ENCODE measurements at places on chromosomes 11 and 22.
A peak's percentile ranks its signal among the peaks of the same experiment; 100 is the strongest.

GRCh38 chr11:15223318-15223717 is 108.6 kb downstream of the INSC start:
- DNase-seq, result no peak

GRCh38 chr11:60939855-60940254 is 12.1 kb downstream of the SLC15A3 start:
- no peak for DNase-seq

DNA sequence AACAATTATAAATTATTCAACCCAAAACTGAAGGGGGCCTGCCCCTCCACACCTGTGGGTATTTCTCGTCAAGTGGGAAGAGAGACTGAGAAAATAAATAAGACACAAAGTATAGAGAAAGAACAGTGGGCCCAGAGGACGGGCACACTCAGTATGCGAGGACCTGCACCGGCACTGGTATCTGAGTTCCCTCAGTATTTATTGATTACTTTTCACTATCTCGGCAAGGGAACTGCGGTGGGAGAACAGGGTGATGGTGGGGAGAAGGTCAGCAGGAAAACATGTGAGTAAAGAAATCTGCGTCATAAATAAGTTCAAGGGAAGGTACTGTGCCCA is 3.2 kb downstream of the C11orf54 start:
- DNase-seq, result no peak

DNA sequence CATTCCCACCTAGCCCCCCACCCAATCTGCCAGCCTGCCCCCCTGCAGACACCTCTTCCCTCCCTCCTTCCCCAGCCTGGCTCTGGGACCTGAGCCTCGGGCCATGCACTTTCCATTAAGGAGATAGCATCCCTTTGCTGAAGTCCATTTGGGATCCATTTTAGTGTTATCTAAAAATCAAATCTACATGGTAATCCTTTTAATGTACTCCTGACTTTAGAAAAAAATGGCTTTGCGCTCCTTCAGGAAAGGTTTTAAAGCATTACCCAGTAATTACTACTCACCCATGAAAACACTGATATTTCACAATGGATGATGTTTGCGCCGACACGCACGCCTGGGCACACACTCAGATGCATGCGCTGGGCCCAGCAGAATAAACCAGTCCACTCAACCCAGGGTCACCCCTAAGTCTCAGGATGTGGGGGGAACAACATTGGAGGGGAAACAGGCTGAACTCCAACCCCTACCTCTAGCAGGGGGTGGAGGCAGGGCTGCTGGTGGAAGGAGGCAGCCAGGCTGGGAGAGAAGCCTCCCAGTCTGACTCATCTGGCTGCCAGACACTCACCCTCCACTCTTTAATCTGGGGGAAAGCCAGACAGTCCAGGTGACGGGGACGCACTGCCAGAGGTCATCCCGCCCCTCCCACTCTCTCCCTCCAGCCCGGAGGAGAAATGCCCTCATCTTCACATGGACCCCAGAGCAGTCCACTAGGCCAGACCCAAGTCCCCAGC is 29.8 kb downstream of the LMO1 start:
- no peak for DNase-seq

- peak; percentile 92 for DNase-seq
Observed at GRCh38 chr11:69101115-69101791, 52.5 kb downstream of the TPCN2 start.

GRCh38 chr11:123426789-123427188 is 3.3 kb upstream of the GRAMD1B start:
- DNase-seq, result no peak

Measured in frontal cortex (tissue), 4 donors.